ENCODE measurements at places on chromosomes 7 and 10.

DNA sequence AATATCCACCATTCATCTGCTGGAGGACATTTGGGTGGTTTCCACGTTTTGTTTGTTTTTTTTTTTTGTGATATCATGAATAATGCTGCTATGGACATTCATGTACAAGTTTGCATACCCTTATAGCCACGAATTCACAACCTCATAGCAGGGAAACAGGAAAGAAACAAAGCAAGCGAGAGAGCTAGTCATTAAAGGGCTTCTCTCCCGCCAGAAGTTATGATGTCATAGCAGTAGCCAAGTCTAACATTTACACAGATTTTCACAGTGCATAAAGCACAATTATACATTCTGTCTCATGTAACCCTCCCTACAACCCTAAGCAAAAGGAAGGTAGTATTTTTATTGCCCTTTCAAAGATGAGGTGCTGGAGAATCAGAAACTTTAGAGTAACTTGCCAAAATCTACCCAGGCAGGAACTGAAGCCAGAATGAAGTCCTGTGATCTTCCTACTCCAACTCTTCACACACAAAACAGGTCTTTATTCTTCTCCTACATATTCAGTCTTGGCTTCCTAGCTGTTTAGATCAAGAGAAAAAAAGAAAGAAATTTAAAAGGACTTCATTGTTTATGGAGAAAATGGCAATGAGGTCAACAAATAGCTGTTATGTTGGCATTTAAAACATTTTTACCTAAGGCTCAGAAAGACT lies 33.9 kb upstream of the GPAM start:
- no peak for DNase-seq

GRCh38 chr7:38394660-38395059 lies 121.2 kb upstream of the TARP start:
- no peak for DNase-seq

DNA sequence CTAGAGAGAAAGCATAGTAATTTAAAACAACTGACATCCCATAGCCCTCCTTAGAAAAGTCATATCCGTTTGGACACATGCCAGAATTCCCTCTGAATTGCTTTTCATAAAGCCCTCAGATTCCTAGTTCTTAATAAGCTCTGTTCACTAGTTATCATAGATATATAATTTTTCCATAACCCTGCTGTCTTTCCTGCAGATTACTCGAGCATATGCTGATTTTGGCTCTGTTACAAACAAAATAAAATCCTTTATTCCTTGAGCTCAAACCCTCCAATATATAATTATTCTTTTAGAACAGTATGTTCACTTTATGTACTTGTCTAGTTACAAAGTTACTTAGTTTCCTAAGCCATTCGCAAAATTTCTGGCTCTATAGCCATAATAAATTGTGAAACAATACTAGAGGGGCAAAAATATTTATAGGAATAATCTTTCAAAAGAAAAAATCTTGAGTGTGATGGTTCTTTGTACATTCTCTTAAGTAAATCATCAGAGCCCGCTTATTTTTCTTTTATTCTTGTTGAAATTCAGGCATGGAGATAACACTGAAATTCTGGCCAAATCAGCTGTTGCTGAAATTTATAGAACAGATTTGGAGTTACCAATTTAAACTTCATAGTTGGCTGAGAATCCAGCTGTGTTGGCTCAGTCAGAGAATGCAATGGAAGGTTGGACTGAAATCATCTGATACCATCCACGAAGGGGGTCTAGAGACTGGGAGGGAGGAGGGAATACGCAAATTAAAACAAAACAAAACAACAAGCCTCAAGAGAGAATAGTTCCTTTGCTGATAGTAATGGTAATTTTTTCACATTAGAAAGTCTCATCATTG lies 146.1 kb upstream of the TMEM196 start:
- DNase-seq: peak; percentile 49

DNA sequence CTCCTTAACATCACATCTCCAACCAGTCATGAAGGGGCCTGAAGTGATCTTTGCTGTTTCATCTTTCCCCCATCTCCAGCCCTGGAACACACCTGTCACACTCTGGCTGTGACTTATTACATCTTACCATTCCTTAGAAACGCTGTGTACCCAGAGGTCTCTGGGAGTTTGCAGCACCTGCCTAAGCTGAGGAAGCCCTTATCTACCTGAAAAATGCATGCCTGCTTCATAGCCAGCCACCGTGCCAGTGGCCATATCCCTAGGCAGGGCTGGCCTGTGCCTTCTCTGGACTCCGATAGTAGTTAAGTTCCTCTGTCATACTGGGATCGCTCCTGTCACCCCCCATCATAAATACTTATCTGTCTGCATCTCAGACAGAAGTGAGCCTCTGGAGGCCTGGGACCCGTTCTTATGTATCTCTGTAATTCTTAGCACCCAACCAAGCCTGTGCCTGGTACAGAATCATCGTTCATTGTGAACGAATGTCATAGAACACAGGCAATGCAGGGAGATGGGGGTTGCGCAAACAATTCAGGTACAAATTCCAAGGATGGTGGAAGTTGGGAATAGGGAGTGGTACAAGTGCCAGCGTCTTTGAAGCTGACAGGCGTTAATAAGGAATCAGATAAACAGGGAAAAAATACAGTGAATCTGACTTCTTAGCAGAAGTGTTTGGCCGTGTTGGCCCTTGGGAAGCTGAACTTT lies 254.6 kb downstream of the CAMK1D start:
- DNase-seq: no peak

DNA sequence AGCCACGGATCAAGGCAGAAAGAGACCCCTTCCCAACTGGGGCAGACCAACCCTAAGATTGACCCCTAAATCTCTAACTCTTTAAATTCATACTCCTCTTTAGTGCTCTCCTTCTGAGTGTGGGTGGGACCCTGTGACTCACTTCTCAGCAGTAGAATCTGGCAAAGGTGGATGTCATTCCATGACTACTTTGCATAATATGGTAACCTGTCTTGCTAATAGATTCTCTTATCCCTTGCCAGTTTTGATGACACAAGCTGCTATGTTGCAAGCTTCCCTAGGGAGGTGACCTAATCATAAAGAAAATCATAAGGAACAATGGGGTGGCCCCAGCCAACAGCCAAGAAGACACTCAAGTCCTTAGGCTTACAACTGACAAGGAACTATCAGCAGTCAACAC lies 155.4 kb upstream of the VWC2 start:
- DNase-seq: no peak

GRCh38 chr7:92425311-92425947 lies 21.9 kb upstream of the GATAD1 start:
- no peak for DNase-seq

DNA sequence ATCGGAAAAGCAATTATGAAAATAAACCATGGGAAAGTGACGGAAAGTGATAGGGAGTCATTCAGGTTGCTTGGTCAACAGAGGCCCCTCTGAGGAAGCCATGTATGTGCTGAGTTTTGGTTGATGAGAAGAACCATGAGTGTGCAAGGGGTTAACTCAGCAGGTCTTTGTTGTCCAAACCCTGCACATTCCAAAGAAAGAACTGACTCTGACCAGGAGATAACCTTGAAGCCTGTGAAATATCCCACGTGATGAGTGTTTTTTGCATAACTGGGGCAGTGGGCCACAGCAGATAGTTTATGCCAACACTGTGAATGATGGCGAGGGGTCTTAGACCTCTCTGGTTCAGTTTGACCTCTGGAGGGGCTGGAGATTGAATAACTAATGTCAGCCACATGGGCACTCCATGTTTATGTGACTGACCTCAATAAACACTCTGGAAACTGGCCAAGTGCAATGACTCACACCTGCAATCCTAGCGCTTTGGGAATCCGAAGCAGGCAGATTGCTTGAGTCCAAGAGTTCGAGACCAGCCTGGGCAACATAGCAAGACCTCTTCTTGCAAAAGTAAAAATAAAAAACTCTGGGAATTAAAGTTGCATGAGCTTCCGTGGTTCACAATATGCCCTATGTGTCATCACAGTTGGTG lies 154.0 kb upstream of the FOXK1 start:
- DNase-seq: no peak

DNA sequence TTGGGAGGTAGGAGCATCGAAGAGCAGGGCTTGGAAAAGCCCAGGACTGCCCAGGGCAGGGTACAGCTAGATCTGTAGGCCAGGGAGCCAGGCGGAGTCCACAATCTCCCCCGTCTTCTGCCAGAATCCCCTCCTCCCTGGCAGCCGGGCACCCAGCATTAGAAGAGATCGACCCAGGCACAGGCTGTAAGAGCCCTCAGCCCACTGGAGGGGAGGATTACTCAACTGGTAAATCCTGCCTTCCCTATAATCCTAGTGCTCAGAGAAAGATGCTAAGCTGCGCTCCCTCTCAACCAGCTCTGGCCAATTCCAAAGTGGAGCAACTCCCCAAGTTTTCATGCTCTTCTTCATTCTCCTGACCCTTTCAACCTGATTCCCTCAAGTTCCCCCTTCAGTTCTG lies 3.2 kb downstream of the SPOCK2 start:
- DNase-seq: no peak

- peak; percentile 18 for DNase-seq
These were observed 66.4 kb upstream of the IFRD1 start for GRCh38 chr7:112383671-112384417.

DNA sequence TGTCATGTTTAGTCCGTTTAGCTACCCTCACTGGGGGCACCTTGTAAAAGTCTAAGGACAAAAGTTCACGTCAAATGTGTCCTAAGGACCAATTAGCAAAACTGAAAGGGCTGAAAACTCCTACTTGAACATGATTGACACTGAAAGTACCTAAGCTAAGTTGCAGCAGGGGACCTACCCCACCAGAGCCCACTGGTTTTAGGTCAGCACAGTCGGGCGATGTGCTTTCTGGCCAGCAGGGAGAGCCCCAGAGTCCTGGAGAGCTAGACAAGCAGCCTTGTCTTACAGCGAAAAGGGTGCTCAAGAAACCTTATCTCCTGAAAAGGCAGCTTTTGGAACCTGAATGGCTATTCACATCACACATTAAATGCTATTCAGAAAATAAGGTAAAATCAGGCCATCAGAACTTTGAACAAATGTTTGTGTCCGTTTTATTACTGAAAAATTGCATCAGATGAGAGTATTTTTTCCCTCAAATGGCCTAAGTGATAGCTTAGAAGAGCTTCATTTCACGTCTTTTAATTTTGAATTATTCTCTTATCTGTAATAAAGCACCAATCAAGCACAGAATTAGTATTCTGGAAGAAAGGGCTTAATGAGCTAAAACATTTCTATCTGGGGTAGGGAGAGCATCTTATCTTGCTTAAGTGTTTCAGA lies 52.2 kb upstream of the MKI67 start:
- peak; percentile 25 for DNase-seq

- no peak for DNase-seq
These were observed 223.0 kb downstream of the SORCS1 start for GRCh38 chr10:106941297-106942034.

DNA sequence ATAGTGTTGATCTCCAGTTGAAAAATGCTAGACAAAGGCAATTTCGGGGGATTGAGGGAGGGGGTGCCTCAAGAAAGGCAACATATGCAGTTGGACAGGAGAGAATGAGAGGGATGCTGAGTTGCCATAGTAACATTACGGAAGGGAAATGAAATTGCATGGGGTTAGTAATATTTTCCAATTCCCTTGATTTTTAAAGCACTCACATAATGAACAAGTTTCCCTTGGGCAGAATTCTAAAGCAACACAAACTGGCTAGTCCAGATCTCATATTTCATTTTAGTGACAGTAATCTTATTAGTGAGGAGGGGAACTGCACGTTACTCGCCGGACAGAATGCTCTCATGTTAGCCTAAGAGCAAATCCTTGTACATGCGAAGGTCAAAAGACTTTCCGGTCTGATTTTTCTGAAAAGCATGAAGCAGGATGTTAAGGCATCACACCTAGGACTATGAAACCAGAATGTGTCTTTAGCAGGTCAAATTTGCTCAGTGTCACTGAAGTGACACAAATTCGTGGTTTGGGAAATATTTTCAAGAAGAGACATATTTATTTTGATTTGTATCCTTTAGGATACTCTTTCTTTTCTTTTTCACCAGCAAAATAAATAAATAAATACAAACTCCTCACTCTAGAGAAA lies 165.5 kb downstream of the ANK3 start:
- no peak for DNase-seq

GRCh38 chr7:98221611-98222532 lies 10.6 kb downstream of the BHLHA15 start:
- no peak for DNase-seq

DNA sequence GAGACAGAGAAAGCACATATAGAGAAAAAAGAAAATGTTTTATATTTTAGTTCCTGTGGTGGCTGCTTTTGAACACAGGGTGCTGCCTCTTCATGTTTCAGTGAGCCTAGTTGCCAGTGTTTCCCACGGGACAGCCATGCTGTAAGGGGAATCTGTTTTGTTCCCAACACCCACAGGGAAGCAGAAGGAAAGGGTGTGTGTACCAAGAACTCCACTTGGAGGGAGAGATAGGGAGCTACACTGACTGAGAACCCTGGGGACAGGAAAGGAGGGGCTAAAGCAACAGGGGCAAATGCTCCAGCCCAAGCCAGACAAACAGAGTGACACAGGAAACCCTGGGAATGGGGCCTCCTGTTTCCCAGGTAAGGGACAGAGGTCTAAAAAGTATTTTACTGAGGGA lies 40.2 kb downstream of the FRMPD2 start:
- DNase-seq: no peak

Data from ELR (cell line).